Cortex of kidney (tissue), 1 donor: ENCODE measurements at places on chromosomes 16 and 17.

DNA sequence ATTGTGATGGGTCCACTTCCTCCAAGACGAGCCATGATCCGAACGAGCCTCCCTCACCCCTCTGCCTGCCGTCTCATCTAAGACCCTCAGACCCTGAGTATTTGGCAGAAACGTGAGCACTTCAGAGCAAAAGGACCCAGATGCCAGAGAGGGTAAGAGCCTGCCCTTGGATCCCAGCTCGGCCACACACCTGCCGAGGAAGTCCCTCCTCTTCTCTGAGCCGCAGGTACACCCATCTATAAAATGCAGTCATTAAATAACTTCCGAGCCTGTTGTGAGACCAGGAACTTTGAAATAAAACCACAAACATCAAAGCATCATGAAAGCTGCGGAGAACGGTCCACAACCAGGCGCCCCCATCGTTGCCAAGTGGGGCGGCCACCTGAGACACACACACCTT is 64.8 kb upstream of the DOC2B start:
- DNase-seq, result no peak

DNA sequence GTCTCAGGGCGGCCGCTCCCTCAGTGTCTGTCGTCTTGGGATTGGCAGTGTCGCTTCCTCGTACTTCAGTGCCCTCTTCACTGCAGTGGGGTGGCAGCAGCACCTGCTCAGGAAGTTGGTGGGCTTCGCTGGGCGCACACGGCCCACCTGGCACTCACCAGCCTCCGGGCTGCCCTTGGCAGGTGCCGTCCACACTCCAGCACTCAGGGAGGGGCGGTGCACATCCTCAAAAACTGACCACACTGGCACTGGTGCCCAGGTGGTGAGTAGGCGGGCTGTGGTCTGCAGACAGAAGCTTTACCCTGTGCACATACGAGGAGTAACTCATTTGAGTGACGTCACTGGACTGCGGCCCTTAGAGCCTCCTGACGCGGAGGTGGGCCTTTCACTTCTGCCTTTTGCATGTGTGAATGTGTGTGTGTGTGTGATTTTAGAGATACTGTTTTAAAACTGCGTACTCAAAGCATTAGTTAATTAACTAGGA is 94.6 kb downstream of the BANP start:
- no peak for DNase-seq

DNA sequence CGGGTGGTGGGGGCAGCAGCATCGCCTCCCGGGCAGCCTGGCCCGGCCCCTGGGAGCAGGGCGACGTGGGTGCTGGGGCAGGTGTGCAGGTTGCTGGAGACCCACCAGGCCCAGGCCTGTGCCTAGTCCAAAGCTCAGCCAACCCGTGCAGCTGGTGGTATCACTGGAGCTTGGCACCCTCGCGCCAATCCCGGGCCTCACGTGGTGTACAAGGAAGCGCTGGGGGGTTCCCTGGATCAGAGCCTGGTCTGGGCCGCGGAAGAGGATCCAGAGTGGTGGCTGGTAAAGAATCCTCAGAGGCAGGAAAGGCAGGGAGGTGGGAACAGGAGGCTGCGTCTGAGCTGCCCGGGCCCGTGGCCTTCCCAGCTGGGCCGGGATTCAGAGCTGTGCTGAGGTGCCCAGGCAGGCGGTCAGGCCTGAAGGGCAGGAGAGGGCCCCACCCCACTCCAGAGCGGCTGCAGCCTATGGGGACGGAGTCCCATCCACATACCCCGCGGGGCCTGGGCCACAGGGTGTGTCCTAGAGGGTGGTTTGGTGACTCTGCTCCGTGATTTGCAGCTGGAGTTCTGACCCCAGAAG is 36.2 kb downstream of the ZFPM1 start:
- DNase-seq, result no peak

DNA sequence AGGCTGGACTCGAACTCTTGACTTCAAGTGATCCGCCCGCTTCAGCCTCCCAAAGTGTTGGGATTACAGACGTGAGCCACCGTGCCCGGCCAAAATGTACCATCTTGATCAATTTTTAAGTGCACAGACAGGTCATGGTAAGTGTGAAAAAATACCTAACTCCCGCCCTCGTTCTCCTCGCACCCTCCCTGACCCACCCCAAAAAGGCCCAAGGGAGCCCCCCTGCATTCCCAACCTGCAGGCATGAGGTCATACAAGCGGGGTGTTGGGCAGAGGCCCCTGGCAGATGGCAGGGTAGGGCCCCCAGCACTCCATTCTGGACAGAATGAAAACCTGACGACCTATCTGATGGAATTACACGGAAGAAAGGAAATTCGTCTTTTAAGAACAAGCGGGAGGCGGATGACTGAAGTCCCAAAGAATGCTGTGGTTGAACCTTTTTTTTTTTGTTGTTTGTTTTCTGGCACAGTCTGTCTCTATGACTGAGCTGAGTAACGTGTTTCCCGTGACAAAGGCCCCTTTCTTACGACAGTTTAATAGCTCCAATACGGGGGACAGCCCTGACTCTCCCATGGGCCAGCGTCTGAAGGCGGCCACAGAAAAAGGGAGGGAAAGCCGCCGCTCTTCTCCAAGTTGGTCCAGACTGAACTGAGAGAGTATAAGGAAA is 376.4 kb downstream of the SLC39A11 start:
- no peak for DNase-seq

DNA sequence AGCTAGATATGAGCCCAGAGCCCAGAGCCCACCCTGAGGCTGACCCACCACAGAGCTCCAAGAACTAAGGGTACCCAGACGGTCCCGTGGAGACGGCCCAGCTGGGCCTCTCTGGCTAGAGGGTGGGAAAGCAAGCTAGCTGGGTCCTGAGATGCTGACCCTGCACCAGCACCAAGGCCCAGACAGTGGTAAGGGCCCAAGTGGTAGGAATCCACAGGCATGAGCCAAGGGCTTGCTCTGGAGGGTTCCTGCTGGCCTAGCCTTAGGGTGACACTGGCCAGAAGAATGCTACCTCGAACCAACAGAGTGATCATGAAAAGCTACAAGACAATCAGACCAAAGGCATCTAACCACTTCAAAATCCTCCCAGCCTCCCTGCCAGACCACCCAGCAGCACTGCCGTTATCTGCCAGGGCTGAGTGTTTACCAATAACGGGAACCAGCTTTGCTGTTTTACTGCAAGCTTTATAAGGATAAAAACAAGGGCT is 13.2 kb downstream of the HIC1 start:
- no peak for DNase-seq

GRCh38 chr16:2836646-2837508 is 6.8 kb downstream of the ZG16B start:
- no peak for DNase-seq

- DNase-seq, result no peak
These were observed 78.3 kb downstream of the RMI2 start for GRCh38 chr16:11423315-11424117.

GRCh38 chr17:50461550-50462132 is 7.0 kb downstream of the CHAD start:
- DNase-seq, result no peak

- no peak for DNase-seq
These were observed at the start of gene CCL7 for GRCh38 chr17:34269969-34270368. Gene CCL7 (plus strand): TSS chr17:34270221. CDS start chr17:34270291, 70 bp downstream.

DNA sequence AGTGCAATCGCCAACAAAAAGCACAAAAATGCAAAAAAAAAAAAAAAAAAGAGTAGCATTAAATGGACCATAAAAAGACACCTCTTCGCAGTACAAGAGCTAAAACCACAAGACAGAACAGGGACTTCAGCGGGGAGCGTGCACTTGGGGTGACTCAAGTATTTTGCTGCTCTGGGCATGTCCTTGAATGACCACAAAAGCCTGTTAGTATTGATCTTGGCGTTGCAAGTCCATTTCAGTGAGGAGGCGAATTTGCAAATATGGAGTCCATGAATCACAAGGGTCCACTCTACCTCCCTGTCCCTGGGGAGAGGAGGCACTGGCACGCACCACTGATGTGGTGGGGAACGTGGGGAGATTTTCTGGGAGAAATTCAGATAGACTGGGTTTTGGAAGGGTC is 78.9 kb downstream of the CNGB1 start:
- no peak for DNase-seq

DNA sequence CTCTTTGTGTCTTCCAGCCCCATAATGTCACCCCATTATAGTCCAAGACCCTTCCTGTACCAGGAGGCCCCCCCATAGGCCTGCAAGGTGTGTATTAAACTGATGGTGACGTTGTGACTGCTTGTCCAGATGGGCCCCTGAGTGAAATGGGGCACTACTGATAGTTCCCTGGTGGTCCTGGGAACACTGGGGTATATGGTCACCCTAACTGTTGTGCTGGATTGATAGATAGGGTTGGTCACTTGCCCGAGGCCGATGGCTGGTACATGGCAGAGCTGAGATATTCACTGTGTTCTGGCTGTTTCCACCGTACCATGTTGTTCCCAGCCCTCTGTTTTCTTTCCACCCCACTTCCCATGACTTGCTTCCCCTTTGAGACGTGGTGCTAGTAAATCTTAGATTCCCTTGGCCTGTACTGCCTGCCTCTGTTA is 4.3 kb downstream of the CNP start:
- DNase-seq, result no peak

- DNase-seq, result no peak
These were observed 26.1 kb downstream of the CTU2 start for GRCh38 chr16:88732172-88732960.

- no peak for DNase-seq
These were observed 167.0 kb upstream of the RPH3AL start for GRCh38 chr17:519450-520212.

DNA sequence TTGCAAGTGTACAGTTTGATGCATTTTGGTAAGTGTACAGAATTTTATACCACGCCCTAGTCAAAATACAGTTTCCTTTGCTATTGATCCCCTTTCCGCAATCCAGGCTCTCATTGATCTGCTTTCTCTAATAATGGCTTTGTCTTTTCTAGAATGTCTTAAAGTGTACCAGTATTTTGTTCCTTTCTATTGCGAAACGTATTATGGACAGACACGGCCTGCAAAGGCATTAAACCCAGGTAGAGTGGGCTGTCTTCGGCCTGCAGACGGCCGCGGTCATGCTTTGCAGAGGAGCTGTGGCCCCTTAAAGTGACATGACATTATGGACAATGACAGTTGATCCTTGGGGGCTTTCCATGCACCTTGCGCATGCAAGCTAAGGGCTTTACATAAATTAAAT is 15.9 kb upstream of the HSBP1 start:
- DNase-seq, result no peak

DNA sequence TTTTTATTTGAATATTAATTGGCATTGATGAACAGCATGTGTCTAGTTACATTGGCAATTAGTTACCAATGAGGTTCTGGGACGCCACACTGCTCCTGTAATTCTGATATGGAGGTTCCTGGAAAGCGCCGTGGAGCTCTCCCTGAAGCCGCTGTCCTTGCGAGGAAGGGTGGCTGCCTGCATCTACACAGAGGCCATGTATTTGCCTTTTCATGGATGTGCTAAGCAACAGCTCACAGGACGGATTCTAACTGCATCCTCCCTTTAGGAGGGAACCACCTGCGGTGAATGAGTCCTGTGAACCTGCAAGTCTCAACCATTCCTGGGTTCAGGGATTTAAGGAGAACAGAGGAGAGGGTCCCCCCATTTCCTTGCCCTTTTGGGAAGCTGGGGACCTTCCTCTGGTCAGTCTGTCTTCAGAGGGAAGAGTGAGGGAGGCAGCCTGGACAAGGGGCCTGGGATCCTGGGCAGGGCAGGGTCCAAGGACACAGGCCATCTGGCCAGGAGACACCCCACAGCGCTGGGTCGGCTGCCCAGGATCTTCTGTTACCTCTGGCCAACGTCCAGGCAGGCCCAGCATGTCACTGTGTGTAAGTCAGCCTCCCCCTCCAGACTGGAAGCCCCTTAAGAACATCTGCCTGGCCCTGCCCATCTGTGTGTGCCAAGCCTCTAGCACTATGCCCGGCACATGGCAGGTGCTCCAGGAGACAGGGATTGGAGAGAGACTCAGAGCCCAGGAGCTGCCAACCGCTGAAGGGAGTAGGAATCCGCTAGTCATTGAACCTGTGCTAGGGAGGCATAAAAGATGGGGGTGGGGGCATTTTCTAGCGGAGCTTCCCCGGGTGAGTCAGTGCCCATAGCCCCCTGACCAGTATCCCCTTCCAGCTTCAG is 314.1 kb upstream of the TNRC6C start:
- DNase-seq, result no peak

DNA sequence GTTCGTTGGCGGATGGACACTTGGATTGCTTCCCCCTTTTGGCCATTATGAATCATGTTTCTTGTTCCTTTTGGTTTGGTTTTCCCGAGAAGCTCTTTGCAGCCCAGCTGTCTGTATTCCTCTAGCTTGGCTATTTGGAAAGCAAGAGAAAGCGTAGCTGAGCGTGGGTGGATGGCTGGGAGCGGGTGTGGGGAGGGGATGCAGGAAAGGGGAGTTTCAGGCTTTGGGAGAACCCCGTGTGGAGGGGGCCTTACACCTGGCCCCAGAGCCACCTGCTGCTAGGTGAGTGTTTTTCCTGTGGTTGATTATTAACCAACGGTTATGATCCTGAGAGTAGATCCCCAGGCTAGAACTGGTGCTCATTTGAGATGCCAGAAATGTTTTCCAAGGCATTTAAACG is 103.7 kb downstream of the RAP1GAP2 start:
- no peak for DNase-seq

DNA sequence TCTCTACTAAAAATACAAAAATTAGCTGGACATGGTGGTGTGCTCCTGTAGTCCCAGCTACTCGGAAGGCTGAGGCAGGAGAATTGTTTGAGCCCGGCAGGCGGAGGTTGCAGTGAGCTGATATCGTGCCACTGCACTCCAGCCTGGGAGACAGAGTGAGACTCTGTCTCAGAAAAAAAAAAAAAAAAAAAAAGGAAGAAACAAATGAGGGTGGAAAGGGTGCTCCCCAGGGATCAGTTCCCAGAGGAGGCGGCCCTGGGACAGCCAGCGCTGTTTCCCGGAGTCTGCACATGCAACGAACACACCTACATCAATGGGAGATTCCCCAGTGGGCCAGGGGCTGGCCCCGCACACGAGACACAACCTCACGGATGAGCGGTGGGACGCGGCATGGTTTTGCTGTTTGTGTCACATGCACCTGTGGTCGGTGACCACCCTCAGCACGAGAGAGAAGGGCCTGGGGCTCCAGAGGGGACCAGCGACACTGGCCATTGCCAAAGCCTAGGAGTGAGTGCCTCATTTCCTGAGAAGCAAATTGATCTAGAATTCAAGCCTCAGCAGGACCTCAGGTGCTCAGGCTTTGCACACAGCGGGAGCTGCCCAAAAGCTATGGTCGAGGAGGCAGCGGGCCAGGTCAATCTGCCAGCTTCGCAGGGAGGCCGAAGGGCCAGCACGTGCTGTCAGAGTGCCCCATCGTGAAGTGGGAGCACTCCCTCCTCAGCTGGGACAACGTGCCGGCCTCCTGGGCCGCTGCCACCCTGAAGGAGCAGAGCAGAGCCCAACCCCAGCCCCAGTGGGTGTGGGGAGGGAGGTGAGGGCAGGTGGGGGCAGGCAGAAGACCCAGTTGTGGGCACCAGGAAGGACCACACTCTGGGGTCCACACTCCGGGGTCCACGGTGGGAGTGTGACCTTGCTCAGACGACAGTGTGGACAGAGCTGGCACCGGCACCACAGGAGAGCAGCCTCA is 13.8 kb upstream of the WDR45B start:
- no peak for DNase-seq
